WTC11 (cell line): ENCODE measurements at places on chromosomes 13 and 19.

GRCh38 chr19:1361601-1362386 is 21.9 kb upstream of the NDUFS7 start:
- DNase-seq, result no peak

- DNase-seq, result no peak
These were observed 19.0 kb downstream of the BIVM start for GRCh38 chr13:102817907-102818306.

- DNase-seq, result no peak
These were observed 45.3 kb upstream of the TRPC4 start for GRCh38 chr13:37914781-37915391.

DNA sequence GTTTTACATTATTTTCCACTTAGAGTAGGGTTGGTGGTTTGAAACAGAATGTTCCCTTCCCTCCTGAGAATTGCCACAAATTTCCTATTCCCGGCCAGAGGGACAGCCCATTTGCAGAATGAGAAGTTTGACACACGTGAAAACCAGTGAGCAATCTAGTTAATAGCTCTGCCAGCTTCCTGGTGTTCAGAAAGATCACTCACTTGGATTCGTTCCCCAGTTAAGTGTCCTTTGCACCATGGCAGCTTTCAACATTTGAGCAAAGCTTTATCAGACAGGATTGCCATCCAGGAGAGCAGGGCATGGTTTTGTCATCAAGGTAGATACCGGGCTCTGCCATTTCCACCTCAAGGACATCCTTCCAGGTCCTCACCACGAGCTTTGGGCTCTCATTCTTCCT is 28.2 kb downstream of the RASL11A start:
- no peak for DNase-seq

GRCh38 chr13:93502987-93503615 is 276.5 kb downstream of the GPC6 start:
- DNase-seq, result no peak

- DNase-seq, result no peak
These were observed 11.7 kb downstream of the SPRY2 start for GRCh38 chr13:80329250-80329649.

DNA sequence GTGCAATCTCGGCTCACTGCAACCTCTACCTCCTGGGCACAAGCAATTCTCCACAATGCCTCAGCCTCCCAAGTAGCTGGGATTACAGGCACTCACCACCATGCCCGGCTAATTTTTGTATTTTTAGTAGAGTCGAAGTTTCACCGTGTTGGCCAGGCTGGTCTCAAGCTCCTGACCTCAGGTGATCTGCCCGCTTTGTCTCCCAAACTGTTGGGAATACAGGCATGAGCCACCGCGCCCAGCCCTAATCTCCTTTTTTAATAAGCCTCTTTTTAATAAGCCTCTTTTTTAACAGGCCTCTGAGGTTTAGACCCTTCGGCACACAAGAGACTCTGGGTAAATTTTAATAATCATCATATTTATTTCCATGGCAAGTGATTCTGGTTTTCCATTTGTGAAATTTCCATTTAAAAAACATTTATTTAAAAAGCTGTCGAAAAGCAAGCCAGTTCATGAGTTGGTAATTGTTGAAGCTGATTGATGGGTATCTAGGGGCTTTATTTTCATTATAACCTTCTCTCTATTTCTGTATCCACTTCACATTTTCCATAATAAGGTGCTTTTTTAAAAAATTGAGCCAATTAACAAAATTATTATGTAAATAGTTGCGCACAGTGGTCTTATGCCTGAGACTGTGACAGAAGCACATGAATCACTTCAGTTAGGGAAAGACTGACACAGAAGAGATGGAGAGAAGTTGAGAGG is 11.8 kb downstream of the POU2F2 start:
- DNase-seq, result no peak

- no peak for DNase-seq
These were observed 13.9 kb downstream of the FOXO1 start for GRCh38 chr13:40652588-40652940.

DNA sequence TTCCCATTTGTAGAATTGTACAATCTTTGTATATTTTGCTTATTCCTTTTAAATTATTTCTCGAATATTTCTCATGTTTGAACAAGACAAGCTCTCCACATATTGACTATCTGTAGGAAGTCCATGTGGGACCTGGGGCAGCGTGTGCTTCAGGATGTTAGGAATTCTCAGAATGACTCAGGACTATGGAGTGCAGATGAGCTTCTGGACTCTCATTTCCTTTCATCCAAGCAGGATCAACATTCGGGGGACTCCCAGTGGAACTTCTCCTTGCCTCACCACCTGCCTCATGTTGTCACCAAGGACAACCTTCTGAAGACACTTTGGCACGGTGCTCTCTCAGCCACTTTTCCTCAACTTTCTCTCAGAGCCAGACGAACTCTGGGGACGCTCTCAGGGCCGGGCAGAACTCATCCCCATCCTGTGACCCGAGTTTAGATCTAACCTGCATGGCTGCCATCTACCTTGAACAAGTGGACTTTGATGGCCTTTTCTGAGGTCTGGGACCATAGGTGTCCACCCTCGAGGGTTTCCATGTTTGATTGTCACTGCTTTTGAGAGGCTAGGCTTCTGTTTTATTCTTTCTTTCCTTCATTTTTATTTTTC is 441.7 kb downstream of the IRS2 start:
- no peak for DNase-seq

DNA sequence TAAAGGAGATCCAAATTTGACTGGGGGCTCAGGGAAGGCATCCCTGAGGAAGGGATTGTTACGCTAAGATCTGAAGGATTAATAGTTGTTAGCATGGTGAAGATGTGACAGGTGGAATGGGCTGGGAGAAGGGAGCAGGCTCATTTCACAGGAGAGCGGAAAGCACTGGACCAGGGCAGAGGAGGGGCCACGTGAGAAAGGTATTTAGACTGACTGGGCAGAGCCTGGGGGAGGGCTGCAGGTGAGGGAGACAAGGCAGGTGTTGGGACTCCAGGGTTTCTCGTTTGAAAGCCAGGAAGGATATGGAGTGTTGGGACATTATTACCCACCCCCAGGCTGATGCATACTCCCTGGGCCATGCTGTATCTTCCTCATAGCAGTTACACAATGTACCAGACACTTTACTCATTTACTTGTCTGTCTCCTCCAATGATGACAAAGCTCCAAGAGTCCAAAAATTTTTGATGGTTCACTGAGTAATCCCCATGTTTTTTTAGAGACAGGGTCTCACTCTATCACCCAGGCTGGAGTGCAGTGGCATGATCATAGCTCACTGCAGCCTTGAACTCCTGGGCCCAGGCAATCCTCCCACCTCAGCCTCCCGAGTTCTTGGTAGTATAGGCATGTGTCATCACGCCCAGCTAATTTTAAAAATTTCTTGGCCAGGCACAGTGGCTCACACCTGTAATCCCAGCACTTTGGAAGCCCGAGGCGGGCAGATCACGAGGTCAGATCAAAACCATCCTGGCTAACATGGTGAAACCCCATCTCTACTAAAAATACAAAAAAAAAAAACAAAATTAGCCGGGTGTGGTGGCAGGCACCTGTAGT is 2.3 kb downstream of the TRAPPC6A start:
- no peak for DNase-seq

- DNase-seq, result no peak
These were observed 741.8 kb upstream of the MIR17HG start for GRCh38 chr13:90605664-90606063.

GRCh38 chr19:2038284-2039088 is 12.6 kb downstream of the MKNK2 start:
- DNase-seq, result no peak

DNA sequence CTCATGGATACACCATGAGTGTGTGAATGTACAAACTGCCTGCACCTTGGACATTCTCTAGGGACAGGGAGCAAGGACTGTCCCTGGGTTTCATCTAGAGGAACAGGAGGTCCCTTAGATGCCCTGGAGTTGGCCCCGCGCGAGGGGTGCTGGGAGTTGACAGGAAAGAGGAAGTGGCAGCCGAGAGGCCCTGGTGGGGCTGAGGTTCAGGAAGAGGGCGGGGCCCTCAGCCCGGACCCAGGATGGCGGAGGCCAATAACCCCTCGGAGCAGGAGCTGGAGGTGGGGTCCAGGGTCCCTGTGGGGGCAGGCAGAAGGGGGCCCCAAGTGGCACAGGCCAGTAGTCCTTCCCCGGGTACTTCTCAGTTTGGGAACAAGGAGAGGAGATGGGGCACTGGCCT is 6.9 kb downstream of the PKN1 start:
- DNase-seq, result no peak

- no peak for DNase-seq
These were observed 78.2 kb downstream of the LRCH1 start for GRCh38 chr13:46631179-46631542.

- no peak for DNase-seq
These were observed 41.4 kb downstream of the CEBPG start for GRCh38 chr19:33414667-33415605.

- no peak for DNase-seq
These were observed 233.5 kb downstream of the TUBA3C start for GRCh38 chr13:18948012-18948663.

DNA sequence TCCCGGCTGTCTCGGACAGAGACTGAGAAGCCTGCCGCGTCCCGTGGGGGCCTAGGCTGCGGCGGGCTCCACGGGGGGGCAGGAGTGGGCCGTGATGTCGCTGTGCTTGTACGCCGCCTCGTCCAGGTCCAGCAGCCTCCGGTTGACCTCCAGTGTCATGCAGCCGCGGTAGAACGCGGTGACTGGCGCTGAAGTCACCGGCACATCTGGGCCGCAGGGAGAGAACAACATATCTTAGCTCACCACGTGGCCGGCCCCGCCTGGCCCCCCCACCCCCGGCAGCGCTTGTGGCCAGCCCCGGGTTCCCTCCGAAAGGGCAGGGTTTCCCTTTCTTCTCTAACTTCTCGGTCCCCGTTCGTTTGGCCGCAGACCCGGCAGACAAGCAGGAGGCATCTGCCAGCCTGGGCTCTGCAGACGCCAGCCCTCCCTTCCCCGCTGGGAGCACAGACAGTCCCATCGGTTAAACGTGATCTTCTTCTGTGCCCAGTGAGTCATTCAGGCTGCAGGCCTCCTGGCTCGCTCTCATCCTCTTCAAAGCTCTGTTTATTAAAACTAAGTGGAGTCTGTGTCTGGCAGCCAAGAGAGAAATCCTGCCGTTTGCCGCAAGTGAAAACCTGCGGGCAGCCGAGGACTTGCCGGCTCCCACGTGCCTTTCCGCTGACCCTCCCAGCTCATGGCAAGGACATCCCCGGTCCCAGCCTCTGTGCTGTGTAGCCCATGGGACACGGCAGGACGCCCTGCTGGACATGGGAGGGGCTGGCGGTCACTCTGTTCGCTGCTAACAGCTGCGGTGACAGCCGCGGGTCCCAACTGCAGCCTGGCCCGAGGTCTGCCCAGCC is 42.8 kb downstream of the GAS6 start:
- DNase-seq, result no peak

GRCh38 chr19:50361290-50362029 is 4.0 kb downstream of the NAPSA start:
- DNase-seq, result peak; percentile 36

GRCh38 chr19:29372461-29372860 is 153.3 kb upstream of the VSTM2B start:
- DNase-seq, result no peak

- DNase-seq, result peak; percentile 73
These were observed 2.7 kb downstream of the DACH1 start for GRCh38 chr13:71864094-71864985.

DNA sequence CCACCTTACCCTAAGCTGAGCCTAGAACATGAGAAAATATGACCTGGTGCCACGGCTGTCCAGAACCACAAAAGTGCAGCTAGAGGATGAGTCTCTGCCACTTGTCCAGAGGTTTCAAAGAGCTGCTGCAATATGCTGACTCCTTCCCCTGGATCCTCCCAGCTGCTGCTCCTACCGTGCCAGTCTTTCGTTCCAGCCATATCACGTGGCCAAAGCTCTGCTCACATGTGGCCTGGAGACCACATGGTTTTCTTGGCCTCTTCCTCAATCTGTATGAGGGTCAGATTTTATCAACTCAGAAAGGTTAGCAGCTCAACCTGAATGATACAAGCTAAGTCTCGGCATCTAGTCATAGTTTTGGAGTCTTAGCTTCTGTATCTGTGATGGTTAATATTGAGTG is 3.2 kb upstream of the SACS start:
- no peak for DNase-seq

GRCh38 chr19:55308281-55308680 is 16.9 kb downstream of the TMEM150B start:
- DNase-seq, result no peak

- no peak for DNase-seq
These were observed 343.9 kb downstream of the OXGR1 start for GRCh38 chr13:96650301-96650886.

DNA sequence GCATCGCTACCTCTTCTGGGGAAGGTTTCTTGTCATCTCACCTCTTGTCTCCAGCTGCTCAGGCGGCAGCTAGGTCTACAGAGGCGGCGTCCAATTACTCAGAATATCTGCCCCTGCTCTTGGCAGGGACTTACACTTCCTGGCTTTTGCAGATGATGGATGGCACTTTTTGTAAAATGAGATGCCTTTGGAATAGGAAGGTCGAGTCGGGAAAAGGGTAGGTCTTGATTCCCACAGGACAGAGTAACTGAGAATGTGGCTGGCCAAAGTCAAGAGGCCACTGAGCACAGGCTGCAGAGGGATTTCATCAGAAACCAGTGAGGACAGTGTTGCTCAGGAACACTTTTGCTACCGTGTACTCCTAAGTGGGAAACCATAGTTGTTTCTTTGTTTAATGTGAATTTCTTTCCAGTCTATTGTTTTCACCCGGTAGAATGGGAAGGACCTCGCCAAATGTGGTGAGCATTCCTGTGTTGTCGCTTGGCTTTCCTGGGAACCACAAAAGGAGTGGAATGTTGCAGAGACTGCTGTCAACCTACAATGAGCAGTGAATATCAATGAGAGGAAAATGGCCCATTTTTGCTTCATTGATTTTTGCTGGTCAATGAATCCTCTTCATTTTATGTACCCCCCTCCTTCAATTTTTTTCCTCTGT is 383.7 kb downstream of the HS6ST3 start:
- no peak for DNase-seq

GRCh38 chr13:32476021-32476731 is 48.2 kb upstream of the N4BP2L1 start:
- DNase-seq, result no peak

DNA sequence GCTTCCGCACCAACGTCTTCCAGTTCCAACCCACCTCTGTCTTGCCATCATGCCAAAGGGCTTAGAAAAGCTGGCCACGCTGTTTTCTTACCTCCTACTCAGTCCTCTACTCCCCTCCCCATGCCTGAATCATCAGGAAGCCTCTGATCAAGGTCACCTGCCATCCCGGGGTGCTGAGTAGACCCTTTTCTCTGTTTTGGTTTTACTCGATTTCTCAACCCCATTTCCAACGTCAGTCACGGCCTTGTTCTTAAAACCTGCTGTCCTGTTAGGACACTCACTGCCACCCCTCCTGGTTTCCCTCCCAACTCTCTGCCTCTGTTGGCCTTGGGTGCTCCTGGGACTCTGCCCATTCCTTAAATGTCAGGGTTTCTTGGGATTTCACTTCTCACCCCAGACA is 350.1 kb downstream of the FOXO1 start:
- no peak for DNase-seq

- no peak for DNase-seq
These were observed 106.1 kb downstream of the RGCC start for GRCh38 chr13:41563341-41563983.
